ENCODE measurements at places on chromosomes 2 and 18.
A peak's percentile ranks its signal among the peaks of the same experiment; 100 is the strongest.

GRCh38 chr2:219247678-219248642, 2.7 kb downstream of the STK16 start:
- DNase-seq: no peak

DNA sequence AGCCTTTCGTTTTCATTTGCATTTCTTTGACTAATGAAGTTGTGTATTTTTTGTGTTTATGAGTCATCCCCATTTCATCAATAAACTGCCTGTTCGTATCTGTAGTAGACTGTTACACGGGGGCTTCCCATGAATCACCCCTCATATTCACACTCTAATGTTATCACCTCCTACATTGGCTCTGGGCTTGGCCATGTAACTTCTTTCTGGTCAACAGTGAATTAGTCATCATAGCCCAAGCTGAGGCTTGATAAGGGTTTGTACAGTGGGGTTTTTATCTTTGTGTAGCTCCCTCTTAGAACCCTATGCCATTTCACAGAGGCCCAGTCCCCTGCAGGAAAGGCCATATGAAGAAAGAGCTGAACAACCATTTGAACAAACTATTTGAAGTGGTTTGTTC, 151.0 kb downstream of the CCBE1 start:
- DNase-seq: peak; percentile 26

GRCh38 chr2:108893277-108893676, 95.7 kb downstream of the EDAR start:
- DNase-seq: no peak

GRCh38 chr18:49861659-49862058, 48.3 kb upstream of the ACAA2 start:
- no peak for DNase-seq

DNA sequence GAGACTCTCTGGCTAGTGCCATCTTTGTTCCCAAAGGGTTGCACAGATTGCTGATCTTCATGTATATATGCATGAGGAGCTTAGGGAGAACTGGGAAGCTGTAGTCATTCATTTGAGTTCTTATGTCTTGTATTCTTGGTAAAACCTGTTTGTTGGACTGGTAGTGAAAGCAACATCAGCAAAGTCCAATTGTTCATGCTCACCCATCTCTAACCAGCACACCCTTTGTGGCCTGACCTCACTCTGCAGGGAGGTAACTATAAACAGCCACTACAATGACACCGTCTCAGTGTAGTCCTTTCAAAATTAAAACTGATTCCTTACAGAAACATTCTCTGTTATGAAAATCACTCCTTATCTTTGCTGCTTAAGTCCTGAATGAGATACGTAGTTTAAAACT, 13.9 kb upstream of the LMAN1 start:
- no peak for DNase-seq

DNA sequence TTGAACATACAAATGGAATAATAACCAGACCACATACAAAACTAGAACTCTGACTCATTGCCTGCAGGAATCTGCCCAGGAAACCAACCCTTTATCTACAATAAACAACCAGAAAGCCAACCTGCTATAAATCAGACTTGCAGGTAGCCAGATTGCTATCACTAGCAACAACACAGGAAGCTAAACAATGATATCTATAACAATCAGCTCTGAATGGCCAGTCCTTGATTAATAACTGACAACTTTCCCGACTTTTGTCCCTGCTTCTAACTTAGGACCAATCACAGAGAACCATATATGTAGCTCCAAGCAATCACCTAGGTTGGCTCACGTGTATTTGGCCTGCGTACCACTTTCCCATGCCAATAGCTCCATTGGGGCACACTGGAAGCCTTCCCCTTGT, 470.8 kb downstream of the RIT2 start:
- no peak for DNase-seq

DNA sequence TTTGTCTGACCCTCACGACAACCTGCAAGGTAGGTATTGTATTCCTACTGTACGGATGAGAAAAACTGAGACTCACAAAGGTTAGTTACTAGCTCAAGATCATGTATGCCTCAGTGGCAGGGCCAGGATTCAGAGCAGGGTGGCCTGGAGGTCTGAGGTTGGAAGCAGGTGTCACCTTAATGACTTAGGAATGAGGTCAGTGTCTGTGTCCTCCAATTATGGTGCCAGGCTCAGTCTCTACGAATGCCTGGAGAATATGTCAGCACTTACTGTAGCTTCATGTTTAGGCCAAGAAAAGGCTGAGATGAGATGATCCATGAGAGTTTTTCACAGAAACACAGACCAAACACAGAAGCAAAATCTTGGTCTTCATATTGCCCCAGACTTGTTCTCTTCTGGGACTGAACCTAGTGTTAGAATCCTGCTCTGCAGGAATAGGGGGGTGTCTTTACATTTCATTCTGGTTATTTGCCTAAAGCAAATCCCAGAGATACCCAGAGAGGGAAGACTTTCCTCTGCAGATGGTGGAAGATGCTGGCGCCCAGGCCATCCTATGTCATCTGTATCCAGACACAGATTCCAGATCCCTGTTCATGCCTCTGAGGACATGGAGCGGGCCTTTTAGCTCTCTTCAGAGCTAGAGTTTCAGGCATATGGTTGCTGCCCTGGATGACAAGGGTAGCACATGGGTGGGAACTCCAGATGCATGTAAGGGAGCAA, 16.3 kb upstream of the RAB10 start:
- DNase-seq: no peak

- DNase-seq: peak; percentile 17
Measured at GRCh38 chr2:170885130-170885791, 43.8 kb upstream of the GORASP2 start.

- no peak for DNase-seq
Measured at GRCh38 chr2:237152361-237152760, 66.7 kb downstream of the COPS8 start.

- DNase-seq: no peak
Measured at GRCh38 chr2:85388878-85389538, 21.2 kb downstream of the CAPG start.
